Neuronal stem cell (in vitro differentiated cells): ENCODE measurements at places on chromosomes 6 and 20.

GRCh38 chr20:11219192-11219591, 545.4 kb upstream of the JAG1 start:
- DNase-seq, result no peak

DNA sequence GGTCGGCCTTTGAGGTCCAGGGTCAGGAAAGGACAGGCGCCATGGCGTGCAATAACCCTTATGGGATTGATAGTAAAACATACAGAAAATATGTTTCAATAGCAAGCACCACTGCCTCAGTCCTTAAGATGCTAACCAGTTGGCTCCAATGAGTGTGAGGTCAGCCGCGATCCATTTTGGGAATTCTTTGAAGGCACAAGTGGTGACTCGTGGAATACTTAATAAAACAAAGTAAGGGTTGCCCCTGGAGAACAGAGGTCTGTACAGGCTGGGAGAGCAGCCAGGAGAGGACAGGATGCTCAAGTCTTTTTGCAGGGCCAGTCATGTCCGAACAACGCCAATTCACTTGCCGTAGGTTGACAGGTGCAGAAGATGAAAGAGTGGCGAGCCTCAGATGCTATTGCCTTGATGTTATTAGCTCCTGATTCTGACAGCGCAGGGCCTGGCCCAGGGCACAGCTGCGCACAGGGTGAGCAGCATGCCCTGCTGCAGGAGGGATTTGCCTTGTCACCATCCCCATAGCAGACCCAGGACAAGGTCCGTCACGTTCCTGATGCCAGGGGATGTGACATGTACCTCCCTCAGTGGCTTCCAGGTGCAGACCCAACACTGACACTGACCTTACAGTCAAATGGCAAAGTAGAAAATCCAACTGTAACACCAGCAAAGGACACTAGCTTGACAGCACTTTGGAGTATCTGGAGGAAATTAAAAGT, 21.8 kb downstream of the SYNDIG1 start:
- DNase-seq, result no peak

- no peak for DNase-seq
Measured at GRCh38 chr6:135062735-135063134, 8.1 kb upstream of the HBS1L start.

DNA sequence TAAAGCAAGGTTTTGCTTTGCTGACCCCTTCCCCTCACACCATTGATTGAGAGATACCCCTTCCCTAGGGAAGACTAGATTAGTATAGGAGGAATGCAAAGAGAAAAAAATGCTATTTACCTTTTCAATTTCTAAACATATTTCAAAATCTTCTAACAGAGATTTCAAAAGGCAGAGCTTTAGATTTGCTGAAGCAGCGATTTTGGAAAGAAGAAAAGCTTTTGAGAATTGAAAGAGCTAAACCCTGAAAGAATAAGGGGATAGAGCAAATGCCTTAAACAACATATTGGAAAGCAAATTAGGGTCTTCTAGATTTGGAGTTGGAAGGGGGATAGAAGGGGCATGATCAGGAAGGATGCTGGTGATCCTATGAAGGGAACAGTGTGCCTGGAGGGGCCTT, 46.5 kb upstream of the KLHL31 start:
- no peak for DNase-seq

- no peak for DNase-seq
Measured at GRCh38 chr20:36031806-36032205, 63.4 kb downstream of the CNBD2 start.
